T follicular helper cell (primary cell): ENCODE measurements at places on chromosomes 1 and 21.

- no peak for DNase-seq
Observed at GRCh38 chr1:112325504-112325903, 70.5 kb upstream of the CTTNBP2NL start.

- DNase-seq: no peak
Observed at GRCh38 chr1:92085727-92086126, 5.6 kb downstream of the BTBD8 start.

- DNase-seq: no peak
Observed at GRCh38 chr21:42865776-42866160, 13.6 kb downstream of the WDR4 start.

DNA sequence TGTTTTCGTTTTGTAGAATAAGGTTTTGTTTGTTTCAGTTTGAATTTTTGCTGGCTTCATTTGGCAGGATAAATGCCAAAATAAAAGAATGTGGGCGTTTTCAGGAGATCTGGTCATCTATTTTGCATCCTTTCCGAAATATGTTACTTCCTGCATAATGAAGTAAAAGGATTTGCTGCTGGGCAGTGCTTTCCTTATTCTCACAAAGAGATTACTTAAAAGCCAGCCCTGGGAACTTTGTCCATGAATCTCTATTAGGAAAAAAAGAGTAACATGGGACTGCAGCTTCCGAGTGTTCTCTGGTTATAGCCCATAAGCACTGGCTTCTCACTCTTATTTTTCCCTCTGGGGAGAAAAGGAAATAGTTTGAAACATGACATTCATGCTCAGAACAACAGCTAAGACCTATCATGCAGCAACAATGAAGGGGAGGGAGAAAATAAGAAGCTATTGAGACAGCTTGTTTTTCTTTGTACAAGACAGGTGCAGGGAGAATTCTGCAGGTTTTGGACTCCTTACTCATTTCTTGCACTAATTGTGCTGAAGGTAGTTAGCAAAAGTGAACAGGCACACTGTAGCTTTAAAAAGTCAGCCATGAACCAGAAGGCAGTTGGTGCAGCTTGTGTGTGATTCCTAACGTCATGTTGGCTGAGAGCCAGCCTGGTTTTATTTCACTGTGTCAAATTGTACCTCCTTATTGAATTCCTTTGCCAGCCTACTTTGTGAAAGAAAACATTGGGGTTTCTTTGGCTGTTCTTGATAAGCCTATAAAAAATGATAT lies at the start of gene SAMD13:
Gene SAMD13 (plus strand): TSS at position 705 of the 781 bp plus-strand sequence. CDS start 1,527 bp downstream, outside the sequence.
- peak; percentile 30 for DNase-seq

DNA sequence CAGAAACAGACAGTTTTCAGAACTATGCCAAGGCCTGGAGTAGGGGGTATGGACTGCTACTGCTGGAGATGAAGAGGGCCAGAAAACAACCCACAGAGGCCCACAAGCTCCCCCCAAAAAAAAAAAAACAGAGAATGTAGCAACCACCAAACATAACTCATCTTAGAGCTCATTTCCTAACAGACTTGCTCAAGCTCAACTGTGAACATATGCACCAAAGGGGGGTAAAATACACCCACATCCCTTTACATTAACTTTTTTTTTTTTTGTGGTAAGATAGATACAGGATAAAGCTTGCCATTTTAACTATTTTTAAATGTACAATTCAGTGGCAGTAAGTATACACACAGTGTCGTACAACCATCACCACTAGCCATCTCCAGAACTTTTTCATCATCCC lies 36.0 kb downstream of the SEC16B start:
- DNase-seq: no peak

DNA sequence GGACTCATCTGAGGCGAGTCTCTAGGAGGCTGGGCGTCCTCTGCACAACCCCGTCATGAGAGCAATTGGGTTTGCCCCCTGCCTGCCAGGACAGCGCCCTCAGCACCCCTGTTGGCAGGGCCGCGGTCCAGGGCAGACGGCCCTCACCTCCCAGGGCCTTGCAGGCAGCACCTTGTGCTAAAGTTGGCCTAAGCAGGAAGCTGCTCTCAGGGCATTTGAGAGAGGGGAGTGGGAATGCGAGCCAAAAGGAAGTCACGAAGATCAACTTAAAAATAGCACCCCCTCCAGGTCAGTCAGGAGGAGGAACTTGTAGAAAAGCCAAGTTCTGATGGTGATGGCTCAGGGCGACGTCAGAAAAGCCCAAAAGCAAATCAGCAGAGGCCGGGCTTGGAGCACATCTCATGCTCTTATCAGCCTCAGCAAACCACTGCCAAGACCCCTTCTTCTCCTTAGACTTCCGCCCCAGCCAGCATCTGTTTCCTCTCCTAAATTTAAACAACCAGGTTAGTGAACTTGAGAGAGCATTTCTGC lies 12.6 kb upstream of the ADORA3 start:
- DNase-seq: no peak

GRCh38 chr1:230865062-230865817 lies 3.1 kb downstream of the C1orf198 start:
- no peak for DNase-seq

- DNase-seq: no peak
Observed at GRCh38 chr1:61976566-61976965, 218.1 kb upstream of the L1TD1 start.

DNA sequence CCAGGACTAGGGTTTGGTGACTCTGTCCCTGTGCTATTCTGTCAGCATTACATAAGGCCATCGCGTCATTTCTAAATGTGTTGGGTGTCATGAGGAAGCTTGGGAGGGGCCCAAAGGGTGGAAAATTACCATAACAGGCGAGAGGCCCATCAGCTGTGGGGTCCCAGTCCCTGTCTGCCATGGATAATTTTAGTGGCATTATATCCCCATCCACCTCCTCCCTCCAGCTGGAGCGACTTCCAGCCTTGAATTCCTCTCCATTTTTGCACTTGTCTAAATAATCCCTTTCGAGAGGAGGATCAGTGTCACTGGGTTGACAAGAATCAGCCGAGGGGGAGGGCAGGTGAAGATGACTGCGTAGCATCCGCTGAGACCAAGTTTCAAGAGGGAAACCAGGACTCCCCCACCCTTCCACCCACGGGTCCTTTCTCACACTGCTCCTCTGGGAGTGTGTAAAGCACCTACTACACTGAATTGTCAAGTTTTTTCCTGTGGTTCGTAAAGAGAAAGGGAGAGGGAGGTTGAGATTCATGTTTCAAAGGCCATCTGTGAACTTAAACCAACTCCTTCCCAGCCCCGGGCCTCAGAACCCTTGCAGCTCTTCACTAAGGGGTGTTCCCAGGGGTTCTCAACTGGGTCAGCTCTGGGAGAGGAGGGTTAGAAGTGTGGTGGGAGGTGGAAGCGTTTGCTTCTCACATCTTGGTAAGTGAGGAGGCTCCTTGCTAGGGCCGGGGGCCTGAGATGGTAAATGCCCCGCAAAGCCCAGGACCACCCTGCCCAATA lies 29.2 kb downstream of the VASH2 start:
- DNase-seq: no peak

GRCh38 chr1:6757719-6758435 lies 27.4 kb upstream of the CAMTA1 start:
- DNase-seq: no peak

- DNase-seq: no peak
Observed at GRCh38 chr1:8040586-8040985, 14.5 kb upstream of the ERRFI1 start.

DNA sequence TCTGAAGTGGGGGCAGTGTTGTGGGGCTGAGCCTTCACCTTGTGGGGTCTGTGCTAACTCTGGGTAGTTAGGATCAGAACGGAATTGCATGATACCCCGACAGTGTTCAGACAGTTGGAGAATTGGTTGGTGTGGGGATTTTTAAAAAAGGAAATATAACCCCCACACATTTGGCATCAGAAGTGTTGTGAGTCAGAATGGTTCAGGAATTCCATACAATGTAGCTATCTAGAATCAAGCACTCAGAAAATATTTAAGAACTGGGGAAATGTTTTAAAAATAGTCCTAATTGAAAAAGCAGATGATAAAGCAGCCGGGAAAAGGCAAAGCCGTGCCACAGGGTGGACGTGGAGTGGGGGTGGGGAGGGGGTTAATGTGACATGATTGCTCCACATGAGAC lies 6.5 kb upstream of the S100A7 start:
- no peak for DNase-seq

DNA sequence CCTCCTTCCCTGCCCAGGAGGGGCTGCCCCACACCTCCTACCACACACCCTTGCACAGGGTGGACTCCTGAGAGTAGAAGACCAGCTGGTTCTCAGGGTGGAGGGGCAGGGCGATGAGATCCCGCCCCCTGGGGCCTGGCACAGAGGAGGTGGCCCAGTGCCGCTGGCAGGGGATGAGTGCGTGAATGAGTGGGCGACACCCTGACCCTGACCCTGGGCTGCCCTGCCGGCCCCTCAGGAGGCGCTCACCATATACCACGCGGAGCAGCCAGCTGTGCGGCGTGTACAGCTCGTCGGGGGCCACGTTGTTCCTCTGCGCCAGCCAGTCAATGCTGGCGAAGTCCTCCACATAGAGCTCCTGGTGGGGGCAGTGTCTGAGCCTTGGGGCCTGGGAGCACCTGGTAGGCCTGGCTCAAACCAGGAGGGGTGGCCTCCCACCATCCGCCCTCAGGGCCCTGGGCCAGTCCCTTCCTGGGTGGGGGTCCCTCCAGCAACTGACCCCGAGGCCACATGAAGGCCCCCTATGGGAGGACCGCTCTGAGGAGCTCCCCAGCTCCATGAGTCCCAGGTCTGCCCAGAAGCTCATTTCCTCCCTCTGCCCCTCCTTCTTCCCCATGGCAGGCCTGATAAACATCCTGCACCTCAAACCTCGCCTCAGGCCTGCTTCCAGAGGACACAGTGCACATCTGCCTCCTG lies 13.0 kb downstream of the LSS start:
- DNase-seq: no peak

GRCh38 chr1:115402753-115403184 lies 64.7 kb upstream of the NGF start:
- no peak for DNase-seq

DNA sequence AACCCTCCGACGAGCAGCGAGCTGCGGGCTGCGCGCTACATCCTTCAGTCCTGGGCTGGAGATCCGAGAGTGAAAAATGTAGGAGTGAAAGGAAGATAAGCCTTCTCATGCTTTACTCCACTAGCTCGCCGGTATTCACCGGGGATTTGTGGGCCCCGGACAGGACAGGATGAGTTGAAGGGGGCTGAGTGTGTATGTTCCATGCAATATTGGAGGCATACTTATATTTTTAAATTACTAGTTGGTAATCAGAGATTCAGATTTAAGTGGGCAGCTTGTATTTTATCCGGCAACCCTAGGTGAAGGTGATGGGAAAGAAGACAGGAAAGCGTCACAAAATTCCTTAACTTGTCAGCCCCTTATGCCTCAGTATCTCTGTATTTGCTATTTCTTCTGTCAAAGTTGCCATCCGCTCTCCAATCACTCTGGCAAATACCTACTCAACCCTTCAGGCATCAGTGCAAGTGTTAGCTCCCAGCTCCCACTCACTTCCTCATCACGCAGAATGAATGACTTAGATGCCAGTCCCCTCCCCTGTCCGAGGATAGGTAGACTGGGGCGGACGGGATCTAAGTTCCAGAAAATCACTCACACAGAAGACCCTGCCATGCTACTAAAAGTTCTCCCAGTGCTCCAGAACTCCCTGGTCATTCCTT lies 503 bp upstream of the PIGM start:
- DNase-seq: no peak

DNA sequence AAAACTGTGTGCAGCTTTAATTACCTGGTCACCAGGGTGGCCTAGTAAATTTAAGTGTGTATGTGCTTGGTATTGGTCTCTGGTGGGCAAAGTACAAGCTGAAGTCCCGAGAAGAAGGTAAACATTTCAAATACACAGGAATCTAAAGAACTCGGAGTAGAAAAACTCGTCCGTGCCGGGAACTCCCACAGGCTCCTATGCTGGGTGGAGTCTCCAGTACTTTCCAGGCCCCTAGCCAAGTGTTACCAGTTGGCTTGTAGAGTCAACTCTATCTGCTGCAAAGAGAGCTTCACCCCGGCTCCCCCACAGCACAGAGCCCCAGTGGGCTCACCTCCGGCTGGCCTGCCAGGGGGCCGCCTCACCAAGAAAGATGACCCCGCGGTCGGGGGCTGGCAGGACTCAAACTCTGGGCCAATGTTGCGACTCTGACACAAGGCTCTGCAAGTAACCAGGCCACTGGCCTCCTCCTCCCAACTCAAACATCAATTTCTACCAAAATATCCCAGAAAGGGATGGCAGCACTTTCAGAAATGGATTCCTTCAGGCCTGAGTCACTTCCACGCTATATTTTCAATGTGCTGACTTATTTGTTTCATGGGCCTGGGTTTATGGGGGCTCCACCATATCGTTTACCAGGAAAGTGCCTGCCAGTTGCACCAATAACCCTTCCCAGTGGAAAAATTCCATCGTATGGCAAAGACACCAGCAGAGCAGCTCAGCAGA lies 73.9 kb downstream of the SLC66A1 start:
- no peak for DNase-seq

GRCh38 chr1:1434824-1435105 lies 725 bp upstream of the VWA1 start:
- DNase-seq: no peak

DNA sequence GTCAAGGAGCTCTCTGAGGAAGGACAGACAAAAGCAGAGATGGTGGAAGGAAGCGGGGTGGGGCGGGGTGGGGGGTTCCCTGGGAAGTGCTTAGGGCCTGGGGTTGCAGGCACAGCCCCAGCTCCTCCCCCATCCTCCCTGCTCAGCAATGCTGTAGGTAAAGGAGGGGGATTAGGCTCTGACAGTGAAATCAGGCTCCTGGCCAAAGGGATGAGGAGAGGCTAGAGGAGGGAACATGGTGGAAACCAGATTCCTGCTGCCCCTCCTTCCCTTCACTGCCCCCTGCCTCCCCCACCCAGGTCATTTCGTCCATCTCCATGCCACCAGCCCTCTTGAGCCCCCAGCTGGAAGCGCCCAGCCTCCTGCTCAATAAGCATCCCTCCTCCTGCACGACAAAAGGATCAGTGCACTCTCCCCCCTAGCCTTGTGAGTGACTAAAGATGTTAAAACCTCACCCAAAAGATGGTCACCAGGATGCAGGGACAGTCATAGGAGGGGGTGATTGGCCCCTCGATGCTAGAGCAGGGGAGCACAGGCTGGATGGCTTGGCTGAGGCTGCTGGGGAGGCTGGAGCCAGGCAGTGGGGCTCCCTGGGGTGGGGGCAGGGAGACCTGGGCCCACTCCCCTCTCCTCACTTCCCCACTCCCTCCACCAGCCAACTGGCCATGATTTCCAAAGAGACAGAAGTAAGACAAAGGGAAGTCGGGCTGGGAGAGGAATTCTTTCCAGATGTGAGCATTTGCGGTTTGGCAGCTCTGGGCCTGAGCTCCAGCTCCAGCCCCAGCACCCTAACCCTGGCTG lies 2.2 kb upstream of the CRABP2 start:
- DNase-seq: no peak

GRCh38 chr1:234246638-234247116 lies 126.6 kb upstream of the COA6 start:
- DNase-seq: no peak

GRCh38 chr21:45091550-45092322 lies 17.4 kb downstream of the ADARB1 start:
- DNase-seq: no peak

DNA sequence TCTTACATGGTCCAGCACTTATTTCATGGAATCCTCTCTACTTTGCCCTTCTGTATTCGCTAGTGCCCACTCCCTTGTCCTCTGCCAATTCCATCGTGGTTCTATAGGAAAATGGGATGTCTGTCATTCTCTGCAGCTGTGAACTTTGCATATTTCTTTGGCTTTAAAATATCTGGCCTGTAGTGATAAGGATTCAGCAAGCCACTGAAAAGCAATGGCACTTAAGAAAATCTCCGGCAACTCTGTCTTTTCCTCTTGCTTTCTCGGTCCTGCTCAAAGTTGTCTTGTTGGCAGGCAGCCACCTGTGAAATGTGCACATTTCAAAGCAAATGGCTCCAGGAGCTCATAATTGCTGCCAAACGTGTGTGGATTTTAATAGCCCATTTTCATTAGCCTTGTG lies 91.8 kb downstream of the CHD1L start:
- no peak for DNase-seq

GRCh38 chr1:65541161-65541560 lies 120.7 kb downstream of the LEPR start:
- DNase-seq: no peak
